ENCODE measurements at places on chromosomes 12 and 14. TPM values are rescaled to one million over a fixed set of nuclear protein-coding genes. Genes with fewer than 3 reads are reported as not detected.
A peak's percentile ranks its signal among the peaks of the same experiment; 100 is the strongest.

LMNTD1 gene
- total RNA-seq, result not detected

IGF1 gene
- total RNA-seq, result 0.26 TPM

CRIP1 gene
- total RNA-seq, result not detected

C12orf42 gene
- total RNA-seq, result not detected

MGP gene
- 0.79 TPM for total RNA-seq

TMPRSS12 gene
- total RNA-seq, result not detected

ITGB7 gene
- total RNA-seq, result 8.4 TPM

NFATC4 gene
- total RNA-seq, result 4.7 TPM

MUCL1 gene
- not detected for total RNA-seq

PHLDA1 gene
- total RNA-seq, result 16.9 TPM

OSBPL8 gene
- total RNA-seq, result 63.7 TPM

MYO1H gene
- total RNA-seq, result not detected

DNA sequence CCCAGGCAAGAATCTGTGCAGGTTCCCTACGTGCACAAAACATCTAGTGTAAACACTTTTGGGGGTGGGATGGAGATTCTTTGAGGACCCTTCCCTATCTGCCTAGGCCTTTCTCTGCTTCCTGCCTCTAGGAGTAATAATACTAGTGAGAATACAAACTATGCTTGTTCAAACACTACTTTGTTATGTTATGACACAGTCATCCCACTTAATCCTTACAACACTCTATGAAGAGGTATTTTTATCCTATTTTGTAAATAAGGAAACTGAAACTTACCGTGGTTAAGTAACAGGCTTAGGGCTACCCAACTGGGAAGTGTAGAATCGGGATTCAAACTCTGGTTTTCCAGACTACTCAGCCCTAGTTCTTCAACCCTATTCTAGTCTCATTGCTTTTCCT lies 96.5 kb downstream of the KCNA5 start:
- peak; percentile 73 for DNase-seq

- DNase-seq, result no peak
Observed at GRCh38 chr12:128609861-128610260, 213.9 kb downstream of the SLC15A4 start.

DNA sequence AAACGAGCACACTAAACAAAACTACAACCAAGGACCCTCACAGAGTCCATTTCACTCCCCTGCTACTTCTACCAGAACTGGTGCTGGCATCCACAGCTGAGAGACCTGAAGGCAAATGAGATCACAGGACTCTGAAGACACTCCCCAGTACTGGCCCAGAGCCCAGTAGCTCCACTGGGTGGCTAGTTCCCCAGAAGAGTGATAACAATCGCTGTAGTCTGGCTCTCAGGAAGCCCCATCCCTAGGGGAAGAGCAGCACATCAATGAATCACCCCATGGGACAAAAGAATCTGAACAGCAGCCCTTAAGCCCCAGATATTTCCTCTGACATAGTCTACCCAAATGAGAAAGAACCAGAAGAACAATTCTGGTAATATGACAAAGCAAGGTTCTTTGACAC lies 190.7 kb upstream of the BMP4 start:
- DNase-seq, result peak; percentile 65

- DNase-seq, result no peak
Observed at GRCh38 chr14:62304257-62304656, 542.0 kb downstream of the SNAPC1 start.

DNA sequence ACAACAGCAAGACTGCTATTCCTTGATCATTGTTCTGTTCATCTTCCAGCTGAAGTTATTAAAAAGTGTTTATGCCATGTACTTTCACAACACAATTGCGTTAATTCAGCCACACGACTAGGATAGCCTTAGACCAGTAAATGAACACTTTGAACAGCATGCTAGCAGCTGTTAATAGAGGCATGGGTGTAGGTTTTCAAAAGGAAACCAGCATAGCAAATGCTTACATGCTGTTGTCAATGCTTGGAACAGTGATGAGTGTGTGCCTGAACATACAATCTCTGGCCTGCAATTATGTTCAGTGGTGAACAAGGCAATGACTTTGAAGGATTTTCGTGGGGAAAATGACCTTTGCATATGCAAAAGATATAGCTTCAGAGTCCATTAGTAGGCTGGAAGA lies 127.4 kb upstream of the RBM19 start:
- no peak for DNase-seq

DNA sequence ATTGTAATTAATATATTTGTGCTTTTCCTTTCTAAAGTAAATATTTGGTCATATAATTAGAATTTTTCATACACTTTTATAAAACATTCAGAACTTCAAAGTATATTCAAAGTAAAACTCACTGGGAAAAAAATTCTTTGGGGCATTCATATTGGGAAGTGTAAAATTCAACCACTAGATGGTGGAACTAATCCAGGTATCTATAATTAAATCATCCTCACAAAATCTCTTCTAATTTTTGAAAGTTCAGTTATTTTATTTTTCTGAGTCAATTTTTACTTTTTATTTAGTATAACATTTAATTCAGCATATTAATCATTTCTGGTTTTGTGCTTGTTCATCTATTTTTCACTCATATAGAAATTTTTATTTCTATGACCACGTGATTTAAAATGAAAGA lies 81.0 kb downstream of the NTS start:
- DNase-seq, result peak; percentile 9

GRCh38 chr14:74217672-74218448 lies 21.4 kb upstream of the VSX2 start:
- DNase-seq, result peak; percentile 31

DNA sequence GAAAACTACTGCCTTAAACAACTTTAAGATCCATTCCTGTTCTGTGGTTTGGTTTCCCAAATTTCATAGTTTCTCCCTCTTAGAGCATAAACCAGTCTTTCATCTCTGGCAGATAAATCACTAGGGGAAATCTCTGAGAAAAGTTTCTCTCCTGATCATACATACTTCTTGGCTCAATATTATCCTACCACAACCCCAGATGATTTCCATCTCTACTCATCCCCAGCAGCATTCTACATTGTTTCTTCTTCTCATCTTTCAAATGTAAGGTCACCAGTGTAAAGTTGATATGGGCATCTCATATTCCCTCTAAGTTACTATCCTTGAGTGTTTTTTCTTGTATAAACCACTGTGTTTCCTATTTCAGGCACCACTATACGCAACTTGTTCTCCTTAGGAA lies 45.9 kb upstream of the PLEKHG7 start:
- no peak for DNase-seq

GRCh38 chr14:64294672-64295413 lies 672 bp upstream of the ESR2 start:
- DNase-seq, result peak; percentile 59

- DNase-seq, result no peak
Observed at GRCh38 chr12:105234197-105234596, 1.8 kb downstream of the APPL2 start.

DNA sequence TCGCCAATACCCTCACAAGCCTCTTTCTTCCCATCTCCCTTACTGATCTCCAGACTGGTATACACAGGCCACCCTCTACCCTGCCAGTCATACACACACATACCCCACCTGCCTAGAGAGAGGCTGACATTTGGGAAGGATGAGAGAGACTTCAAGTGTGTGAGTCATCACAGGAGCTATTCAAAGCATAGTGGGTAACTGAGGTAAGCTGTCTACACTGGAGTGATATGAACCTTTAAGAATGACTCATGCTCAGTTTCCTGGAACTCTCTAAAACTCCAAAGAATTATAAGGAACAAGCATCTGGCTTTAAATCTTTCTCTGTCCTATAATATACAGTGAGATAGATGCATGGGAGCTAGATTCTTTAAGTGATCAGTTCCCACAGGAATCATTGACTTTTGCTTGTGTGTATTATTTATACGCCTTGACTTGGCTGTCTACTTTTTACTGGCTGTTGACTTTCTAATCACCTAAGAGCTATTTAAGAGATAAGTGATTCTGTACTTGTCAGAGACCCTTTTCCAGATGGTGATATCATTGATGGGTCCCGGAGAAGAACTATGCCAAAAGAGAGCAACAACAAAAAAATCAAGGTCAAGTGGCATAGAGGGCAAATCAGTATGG lies 5.8 kb downstream of the IGF1 start:
- peak; percentile 90 for DNase-seq

DNA sequence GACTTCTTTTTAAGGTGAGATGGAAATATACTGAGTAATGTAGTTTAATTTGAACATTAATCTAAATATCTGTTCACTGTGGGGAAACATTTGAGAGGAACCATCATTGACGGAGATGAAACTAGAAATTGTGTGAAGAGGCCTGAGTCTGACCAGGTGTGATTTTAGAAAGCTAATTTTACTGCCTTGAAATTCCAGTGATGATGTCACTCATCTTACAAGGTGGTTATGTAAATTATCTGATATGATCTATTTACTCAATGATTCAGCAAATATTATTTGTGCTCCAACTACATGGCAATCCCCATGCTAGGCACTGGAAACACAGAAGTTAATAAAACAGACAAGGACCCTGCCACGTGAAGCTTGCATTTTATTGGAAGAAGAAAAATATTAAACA lies 435.7 kb upstream of the DCN start:
- peak; percentile 77 for DNase-seq

DNA sequence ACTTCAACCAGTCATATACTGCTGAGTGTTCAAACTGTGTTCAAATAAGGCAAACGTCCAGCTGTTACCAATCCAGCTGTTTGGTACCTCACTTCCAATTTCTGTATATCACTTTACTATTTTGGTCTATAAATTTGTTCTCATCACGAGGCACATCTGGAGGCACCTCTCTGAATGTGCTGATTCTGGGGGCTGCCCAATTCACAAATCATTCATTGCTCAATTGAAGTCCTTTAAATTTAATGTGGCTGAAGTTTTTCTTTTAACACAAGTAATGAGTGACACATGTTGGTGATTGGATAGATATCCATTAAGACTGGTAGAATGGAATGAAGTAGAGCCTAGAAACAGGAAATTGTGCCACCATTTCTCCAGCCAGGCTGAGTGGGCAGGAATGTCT lies 617.0 kb upstream of the TMEM132C start:
- no peak for DNase-seq

- no peak for DNase-seq
Observed at GRCh38 chr14:89114109-89114508, 289.7 kb downstream of the TTC8 start.

DNA sequence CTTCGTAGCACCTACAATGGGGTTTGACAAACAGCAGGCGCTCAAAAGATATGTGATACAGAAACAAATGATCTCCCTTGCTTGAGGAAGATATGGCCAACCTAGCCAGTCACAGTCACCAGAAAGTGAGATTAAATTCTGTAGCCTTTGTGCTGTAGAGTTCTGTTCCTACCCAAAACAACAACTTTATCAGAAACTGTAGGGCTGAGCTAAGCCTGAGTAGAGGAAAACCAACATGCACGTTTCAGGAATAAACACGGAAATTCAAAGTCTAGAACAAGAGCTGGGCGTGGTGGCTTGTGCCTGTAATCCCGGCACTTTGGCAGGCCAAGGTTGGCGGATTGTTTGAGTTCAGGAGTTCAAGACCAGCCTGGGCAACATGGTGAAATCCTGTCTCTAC lies 23.0 kb downstream of the AICDA start:
- no peak for DNase-seq

GRCh38 chr14:106489112-106489881 lies 962.9 kb downstream of the TMEM121 start:
- no peak for DNase-seq

GRCh38 chr14:75282170-75282554 lies 3.5 kb downstream of the FOS start:
- DNase-seq, result peak; percentile 89

- DNase-seq, result no peak
Observed at GRCh38 chr12:49568442-49569162, 660 bp upstream of the MCRS1 start.

DNA sequence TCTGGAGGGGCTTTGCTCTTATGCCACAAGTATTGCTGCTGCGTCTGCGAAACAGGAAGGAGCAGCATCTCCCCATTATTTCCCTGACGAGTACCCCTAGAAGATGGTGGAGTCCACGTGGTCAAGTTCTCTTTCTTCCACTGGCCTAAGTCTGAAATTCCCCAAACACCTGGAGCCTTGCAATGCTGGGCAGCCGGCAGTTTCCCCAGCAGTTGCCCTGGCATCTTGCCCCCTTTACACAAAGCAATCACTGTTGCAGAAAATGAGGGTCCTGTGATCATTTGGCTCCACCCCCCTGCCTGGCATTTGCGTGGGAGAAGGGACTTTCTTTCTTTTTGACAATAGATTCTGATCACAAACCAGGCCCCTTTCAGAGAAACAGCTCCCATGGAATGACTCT lies 56.9 kb downstream of the FOS start:
- DNase-seq, result no peak

DNA sequence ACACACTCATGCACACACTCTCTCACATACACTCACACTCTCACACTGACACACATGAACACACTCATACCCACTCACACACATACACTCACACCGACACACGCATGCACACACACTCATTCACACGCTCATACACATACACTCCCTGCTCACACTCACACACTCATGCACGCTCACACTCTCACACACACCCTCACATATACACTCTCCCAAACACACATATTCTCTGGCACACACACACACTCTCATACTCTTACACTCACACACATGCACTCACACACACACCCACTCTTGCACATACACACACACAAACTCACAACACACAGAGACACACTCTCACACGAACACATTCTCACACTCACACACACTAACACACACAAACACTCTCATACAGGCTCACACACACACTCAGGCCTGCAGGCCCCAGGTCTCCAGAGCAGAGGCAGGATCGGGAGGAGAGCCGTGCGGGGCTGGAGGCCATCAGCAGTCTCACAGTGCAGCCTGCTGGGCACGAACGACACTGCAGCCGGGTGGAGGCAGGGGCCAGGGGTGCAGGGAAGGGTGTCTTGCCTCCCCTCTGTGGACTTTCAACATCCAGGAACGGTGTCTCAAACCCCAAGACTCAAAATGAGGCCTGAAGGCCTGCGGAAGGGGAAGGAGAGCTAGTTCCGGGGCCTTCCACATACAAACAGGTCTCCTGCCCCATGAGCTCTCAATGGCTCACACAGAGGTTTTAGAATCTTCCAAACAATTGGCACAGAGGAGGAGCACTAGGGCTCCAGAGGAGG lies 148.7 kb downstream of the ANO2 start:
- no peak for DNase-seq

All from bronchial epithelial cell (primary cell).